ENCODE measurements at places on chromosomes 11 and 22. TPM values are rescaled to one million over a fixed set of nuclear protein-coding genes. Genes with fewer than 3 reads are reported as not detected.
A peak's percentile ranks its signal among the peaks of the same experiment; 100 is the strongest.

LYVE1 gene
- 70.8 TPM for total RNA-seq

DNA sequence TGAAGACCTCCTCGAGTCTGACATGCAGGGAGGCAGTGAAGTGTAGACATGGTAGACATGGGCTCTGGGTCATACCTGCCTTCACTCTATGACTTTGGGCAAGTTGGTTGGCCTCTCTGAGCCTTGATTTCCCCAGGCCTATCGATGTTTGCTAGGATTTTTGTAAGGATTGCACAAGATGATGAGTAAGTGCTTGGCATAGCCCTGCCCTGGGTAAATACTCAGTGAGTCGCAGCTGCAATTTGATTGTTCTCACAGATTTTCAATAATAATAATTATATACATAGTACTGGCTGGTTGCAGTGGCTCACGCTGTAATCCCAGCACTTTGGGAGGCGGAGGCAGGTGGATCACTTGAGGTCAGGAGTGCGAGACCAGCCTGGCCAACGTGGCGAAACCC, 18.1 kb downstream of the MCM5 start:
- peaks cover 41% of the 10 kb centered on the region for H3K36me3 ChIP-seq
- no peaks in the 10 kb centered on the region for H3K27me3 ChIP-seq
- DNase-seq, result no peak
- no peaks in the 10 kb centered on the region for H3K4me1 ChIP-seq

DNA sequence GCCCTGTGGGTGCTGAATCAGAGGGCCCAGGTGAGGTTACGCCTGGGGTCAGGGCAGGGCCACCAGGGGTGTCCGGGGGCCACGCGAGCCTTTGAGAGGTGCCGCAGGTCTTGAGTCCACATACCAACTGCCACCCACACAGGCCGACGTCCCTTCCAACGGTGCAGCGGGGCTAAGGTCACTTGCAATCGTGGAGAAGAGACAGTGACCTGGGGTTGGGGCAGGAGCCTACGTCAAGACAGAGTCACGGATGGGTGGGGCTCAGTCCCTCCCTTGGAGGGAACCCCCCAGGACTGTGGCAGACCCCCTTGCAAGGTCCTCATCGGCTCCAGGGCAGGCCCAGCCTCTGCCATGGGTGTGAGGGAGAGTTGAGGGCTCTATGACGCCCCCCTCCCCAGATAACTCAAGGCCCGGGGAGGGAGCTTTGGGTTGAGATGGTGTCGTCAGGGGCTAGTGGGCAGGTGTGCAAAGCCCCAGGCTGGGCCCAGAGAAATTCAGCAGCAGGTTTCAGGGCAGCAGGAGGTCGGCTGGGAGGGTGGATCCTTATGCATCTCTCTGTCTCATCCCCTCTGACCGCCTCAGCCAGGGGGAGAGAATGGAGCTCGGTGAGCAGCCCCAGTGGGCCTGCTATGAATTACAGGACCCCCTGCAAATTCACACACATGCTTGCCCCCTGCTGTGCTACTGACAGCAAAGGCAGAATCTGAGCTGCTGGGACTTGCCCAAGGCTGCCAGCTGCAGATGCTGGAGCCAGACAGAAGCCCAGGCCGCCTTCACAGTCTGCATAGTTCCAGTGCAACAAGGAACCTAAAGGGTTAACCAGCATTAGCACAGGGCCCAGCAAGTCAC, 60.0 kb downstream of the MYEOV start:
- H3K4me1 ChIP-seq, result no peaks in the 10 kb centered on the region
- no peaks in the 10 kb centered on the region for H3K36me3 ChIP-seq
- H3K27ac ChIP-seq, result no peak overlapping the region
- DNase-seq, result no peak
- no peaks in the 10 kb centered on the region for H3K27me3 ChIP-seq
- H3K4me3 ChIP-seq, result no peak overlapping the region

DNA sequence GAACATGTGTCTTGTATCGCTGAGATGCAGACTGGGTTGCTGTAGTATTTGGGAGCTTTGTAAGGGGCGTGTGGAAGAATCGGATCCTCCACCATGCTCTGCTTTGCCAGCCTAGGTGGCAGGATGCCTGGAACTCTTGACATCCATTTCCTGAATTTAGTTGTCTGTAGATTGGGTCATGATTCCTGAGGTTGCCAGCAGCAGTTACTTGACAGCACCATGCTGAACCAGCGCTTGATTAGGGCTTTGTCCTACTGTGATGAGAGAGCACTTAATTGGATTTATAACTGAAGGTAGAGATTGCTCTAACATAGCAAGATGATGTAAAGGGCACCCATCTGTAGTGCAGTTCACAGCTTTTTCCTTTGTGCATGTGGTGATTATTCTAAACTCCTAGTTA, 75.6 kb upstream of the HORMAD2 start:
- H3K4me1 ChIP-seq, result peaks cover 3% of the 10 kb centered on the region
- no peaks in the 10 kb centered on the region for H3K27me3 ChIP-seq
- H3K4me3 ChIP-seq, result no peak overlapping the region
- peaks cover 20% of the 10 kb centered on the region for H3K36me3 ChIP-seq
- no peak for DNase-seq

SCUBE2 gene
- total RNA-seq, result 27.6 TPM

PANX3 gene
- not detected for total RNA-seq

CNIH2 gene
- total RNA-seq, result 1.1 TPM

TRIM49B gene
- not detected for total RNA-seq

- peaks cover 22% of the 10 kb centered on the region for H3K4me1 ChIP-seq
- H3K4me3 ChIP-seq, result no peak overlapping the region
- H3K36me3 ChIP-seq, result no peaks in the 10 kb centered on the region
- H3K27me3 ChIP-seq, result no peaks in the 10 kb centered on the region
- no peak for DNase-seq
Measured at GRCh38 chr22:39446239-39446721, 10.5 kb upstream of the MGAT3 start.

DNA sequence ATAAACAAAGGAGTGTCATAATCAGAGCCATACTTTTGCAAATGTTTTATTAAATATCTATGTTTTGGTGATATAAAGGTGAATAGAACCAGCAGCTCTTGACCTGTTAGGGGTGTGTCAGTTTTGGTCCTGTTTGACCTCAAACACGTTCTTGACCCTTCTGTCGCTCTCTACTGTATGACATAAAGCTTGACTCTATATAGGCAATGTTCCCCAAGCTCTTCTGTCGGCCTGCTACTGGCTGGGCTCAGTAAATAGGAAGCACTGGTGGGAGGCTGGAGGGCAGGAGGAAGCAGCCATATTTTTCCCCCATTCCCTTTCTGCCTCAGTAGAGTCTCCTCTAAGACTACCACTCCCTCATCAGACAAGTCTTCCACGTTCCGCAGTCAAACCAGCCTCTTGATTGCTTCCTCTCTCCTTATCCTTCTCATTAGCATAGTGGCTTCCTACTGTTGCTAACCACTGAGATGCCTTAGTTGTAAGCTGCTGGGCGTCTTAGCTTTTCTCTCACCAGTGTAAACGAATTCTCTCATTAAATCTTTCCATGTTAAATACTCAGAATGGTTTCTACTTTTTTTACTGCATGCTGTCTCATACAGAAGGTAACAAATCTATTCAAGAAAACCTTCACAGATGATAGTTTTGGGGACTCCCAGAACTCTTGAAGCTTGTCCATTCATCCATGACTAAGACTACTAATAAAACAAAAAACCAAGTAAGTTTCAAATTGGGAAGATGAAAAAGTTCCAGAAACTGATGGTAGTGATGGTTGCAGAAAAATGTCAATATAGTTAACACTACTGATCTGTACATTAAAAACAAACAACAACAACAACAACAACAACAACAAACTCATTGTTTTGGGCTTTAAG, 3.3 kb downstream of the NPAT start:
- peaks cover 4% of the 10 kb centered on the region for H3K36me3 ChIP-seq
- no peak overlapping the region for H3K4me3 ChIP-seq
- H3K27me3 ChIP-seq, result no peaks in the 10 kb centered on the region
- no peak for DNase-seq

DNA sequence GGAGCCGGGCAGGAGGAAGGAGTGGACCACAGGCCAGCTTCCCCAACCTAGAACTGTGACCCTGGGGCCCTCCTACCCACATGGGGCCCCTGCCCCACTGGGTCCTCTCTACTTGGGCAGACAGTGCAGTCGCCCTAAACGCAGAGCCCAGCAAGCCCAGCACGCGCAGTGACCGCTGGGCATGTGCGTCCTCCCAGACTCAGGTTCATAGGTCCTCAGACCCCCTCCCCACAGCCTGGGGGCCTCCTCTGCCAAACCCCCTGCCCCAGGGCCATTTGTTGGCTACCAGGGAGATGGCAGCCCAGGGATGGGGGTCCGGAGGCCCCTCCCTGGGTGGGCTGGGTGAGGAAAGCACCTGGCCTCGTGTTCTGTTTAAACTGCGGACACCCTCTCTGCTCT, 23.9 kb downstream of the RTN4R start:
- no peaks in the 10 kb centered on the region for H3K27me3 ChIP-seq
- no peak overlapping the region for H3K4me3 ChIP-seq
- H3K27ac ChIP-seq, result no peak overlapping the region
- H3K4me1 ChIP-seq, result peaks cover 43% of the 10 kb centered on the region

DNA sequence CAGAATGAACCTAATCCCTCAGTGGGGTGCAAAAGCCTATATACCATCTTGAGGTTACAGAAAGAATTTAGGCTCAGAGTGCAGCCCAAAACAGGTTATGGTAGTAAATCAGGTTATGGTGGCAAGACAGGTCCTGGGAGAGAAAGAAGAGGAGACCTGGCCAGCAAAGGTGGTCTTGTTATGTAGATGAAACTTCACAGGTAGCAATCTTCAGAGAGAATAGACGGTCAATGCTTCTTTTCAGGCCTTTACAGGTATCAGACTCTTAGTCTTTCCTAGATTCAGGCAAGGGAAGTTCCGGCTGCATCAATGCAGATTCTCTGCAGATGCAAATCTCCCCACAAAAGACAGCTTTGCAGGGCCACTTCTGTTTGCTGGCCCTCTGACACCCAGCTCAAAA, 45.8 kb upstream of the SORL1 start:
- DNase-seq, result no peak
- H3K27me3 ChIP-seq, result no peaks in the 10 kb centered on the region
- no peak overlapping the region for H3K4me3 ChIP-seq
- H3K36me3 ChIP-seq, result no peaks in the 10 kb centered on the region
- no peaks in the 10 kb centered on the region for H3K4me1 ChIP-seq

TP53AIP1 gene
- total RNA-seq, result 0.61 TPM

GRCh38 chr22:40009292-40009774, 14.6 kb downstream of the FAM83F start:
- peak; percentile 28 for DNase-seq
- H3K4me3 ChIP-seq, result no peak overlapping the region
- H3K27ac ChIP-seq, result no peak overlapping the region
- H3K27me3 ChIP-seq, result peaks cover 29% of the 10 kb centered on the region

ILK gene
- total RNA-seq, result 147 TPM

CALCA gene
- 3.4 TPM for total RNA-seq

TPBGL gene
- total RNA-seq, result 0.58 TPM

MOV10L1 gene
- 11.9 TPM for total RNA-seq
